Spleen (tissue), 13 donors: ENCODE measurements at places on chromosomes 16 and 17. TPM values are rescaled to one million over a fixed set of nuclear protein-coding genes. Genes with fewer than 3 reads are reported as not detected.

SRL gene
- 2.6 TPM for total RNA-seq

CACNG5 gene
- 0.60 TPM for total RNA-seq

FBXL19 gene
- total RNA-seq: 14.2 TPM

GRCh38 chr17:32323811-32324491 lies 18.0 kb downstream of the C17orf75 start:
- DNase-seq: peak; percentile 56
